CD4-positive, alpha-beta T cell treated with Interferon gamma for 1 hour (primary cell): ENCODE measurements at places on chromosomes 3 and 15.

DNA sequence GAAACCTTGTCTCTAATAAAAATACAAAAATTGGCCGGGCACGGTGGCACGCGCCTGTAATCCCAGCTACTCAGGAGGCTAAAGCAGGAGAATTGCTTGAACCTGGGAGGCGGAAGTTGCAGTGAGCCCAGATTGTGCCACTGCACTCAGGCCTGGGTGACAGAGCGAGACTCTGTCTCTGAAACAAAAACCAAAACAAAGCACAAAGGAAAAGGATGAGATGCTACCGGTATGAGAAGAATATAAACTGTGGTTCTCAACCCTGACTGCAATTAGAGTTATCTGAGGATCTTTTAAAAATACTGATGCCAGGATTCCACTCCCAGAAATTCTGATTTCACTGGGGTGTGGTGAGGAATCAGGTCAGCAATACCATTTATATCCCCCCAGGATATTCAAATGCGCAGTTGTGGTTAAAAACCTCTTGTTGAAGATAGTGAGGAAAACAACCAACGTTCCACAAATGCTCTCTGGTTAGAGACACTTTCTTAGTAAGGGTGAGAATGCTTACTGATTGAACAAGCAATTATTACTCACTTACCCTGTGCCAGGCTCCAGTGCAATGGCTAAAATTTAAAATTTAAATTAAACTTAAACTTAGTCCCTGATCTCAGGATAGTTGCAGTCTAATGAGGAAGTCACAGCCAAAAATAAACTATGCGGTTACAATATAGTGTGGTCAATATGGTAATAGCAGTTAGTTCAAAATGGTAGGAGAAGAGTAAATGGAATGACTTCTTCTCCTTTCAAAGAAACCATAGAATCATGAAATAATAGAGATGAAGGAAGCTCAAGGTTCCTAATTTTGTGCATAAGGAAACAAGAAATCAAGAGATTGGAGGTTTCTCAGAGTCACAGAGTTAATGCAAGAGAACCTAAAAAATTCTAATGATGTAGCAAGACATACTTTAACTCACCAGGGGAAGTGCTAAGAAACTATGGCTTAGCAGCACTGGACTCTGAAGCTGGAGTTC, 109.5 kb downstream of the SSR3 start:
- no peak for DNase-seq

GRCh38 chr3:188157971-188158370, 4.0 kb downstream of the LPP start:
- DNase-seq: no peak

GRCh38 chr3:149860881-149861280, 47.9 kb downstream of the RNF13 start:
- no peak for DNase-seq

DNA sequence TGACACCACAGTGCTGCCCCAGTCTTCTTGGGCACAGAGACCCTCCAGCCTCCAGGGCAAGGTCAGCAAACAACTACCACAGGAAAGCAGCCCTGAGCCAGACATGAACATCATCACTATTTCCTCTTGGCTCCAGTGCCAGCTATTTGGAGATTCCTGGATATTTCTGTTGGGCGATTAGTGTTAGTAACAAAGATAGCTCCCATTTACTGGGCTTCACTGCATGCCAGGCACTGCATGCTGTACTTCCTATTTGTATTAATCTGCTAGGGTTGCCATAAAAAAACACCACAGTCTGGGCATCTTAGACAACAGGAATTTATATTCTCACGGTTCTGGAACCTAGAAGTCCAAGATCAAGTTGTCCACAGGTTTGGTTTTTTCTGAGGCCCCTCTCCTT, 255.1 kb upstream of the STT3B start:
- no peak for DNase-seq

- no peak for DNase-seq
Observed at GRCh38 chr15:88139936-88140335, 116.6 kb downstream of the NTRK3 start.

DNA sequence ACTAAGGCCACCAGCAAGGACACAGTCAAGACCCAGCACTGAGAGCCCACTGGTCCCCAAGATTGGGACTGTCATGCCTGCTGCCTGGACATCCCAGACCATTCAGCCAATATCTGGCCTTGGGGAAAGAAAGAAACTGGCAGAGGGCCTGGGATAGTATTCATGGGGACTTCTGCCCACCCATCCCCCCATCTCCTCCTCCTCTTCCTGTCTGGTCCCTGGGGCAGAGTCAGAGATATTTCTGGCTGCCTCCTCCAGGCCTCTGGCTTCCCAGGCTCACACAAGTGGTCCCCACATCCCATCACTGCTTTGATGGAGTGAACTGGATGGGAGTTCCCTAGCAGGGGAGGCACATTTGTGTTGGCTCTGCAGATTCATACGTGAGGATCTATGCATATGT, 4.2 kb upstream of the RASL12 start:
- no peak for DNase-seq

GRCh38 chr3:20141316-20141715, 44.7 kb downstream of the SGO1 start:
- DNase-seq: no peak

- no peak for DNase-seq
Observed at GRCh38 chr15:73467758-73468157, 24.8 kb downstream of the REC114 start.

DNA sequence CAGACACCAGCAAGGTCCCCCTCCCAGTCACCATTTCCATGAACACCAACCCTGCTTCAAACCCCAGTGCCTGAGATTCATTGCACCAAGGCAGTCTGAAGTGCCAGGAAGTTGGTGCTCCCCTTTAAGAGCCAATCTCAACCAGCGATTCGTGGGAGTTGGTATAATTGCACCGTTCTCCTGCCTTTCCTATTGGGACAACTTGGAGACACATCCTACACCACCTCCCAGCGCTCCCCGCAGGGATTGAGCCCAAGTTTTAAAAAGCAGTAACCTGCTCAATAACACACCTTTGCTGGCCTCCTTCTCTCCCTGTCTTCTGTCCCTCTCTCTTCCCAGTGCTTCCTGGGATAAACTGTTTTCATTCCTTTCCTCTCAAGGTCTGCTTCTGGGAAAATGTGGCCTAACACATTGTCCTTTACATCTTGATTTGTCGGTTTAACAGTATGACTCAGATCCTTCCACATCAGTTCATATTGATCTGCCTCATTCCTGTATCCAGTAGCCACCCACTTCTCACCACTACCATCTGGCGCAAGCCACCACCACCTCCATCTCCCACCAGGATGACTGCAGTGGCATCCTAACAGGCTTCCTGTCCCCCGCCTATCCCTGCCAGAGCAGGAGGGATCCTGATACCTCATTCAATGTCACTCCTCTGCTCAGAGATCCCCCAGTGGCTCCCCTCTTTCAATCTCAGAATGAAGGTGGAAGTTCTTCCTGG, 37.8 kb upstream of the HRH1 start:
- DNase-seq: no peak

DNA sequence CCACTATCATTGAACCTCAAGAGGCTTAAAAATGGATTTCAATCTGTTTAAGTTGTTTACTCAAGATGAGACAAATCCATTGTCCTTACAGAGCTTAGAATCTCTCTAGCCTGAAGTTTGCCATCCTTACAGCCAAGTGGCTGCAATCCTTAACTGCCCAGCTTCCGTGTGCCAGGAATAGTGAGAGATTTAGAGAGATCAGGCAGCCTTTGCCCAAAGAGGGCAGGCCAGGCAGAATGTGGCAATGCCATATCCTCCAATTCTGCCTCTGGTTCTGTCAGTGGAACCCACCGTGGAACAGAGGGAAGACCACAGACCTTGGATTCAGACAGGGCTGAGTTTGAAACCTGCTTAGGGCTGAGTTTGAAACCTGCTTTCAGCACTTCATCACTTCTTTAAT, 374.3 kb downstream of the VPS13C start:
- no peak for DNase-seq

- DNase-seq: no peak
Observed at GRCh38 chr3:126133606-126134005, 46.8 kb downstream of the ALDH1L1 start.

DNA sequence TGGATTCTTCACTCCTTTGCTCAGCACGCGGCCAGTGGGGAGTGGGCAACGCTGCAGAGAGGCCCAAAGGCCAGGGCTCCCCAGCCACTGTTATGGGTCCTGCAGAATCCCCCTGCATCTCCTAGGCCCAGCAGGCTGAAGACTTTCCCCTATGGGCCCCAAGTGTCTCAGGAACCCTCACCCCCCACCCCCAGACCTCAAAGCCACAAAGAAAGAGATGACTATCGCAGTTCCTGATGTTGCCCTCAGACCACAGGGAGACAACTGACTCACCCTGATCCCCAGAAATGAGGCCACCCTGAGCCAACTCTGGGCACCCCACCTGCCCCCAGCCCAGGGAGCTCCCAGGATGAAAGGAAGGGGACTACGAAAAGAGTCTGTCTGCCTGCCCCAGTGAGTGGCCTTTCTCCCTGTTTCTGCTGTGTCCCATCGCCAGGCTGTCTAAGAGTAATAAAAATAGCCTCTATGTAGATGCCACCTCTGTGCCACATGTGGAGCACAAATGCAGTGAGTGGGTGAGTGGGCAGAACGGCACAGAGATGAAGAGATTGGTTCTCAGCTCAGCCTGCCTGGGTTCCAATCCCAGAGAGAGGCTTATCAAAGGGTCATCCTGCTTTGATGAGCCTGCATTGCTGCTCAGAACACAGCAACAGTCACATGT, 283.0 kb downstream of the UACA start:
- peak; percentile 46 for DNase-seq

DNA sequence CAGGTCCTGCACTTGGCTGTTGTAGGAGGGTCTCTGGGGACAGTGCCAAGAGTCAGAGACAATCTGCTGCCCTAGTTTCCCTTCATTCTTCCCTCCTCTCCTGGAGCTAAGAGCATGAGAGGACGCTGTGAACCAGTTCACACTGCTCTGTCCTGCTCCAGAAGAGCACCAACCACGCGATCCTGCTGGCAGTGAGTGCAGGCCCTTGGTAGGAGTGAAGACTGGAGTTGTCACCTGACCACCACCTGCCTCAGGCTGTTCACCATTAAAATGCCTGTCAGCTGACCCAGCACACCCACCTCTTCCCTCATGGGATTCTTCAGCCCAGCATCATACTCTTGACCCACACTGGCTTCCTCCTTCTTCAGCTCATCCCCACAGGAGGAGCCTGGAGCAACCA, 2.9 kb downstream of the TM6SF1 start:
- no peak for DNase-seq

DNA sequence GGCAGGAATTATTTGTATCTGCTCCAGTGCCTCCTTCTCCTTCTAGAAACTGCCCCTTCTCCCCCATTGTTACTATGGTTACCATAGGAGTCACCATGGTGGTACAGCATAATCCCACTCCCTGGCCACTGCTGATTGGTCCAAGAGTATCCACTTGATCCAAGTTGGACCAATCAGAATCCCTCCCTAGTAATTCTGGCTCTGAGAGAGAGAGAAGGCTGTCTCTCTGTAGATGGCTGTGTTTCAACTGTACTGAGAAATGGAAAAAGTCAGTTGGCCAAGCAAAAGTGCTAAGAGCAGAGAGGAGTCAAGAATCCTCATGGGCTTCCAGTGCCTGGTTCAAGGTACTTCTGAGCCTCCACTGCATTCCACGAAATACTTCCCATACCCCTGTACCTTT, 120.6 kb upstream of the SPATA12 start:
- DNase-seq: no peak

DNA sequence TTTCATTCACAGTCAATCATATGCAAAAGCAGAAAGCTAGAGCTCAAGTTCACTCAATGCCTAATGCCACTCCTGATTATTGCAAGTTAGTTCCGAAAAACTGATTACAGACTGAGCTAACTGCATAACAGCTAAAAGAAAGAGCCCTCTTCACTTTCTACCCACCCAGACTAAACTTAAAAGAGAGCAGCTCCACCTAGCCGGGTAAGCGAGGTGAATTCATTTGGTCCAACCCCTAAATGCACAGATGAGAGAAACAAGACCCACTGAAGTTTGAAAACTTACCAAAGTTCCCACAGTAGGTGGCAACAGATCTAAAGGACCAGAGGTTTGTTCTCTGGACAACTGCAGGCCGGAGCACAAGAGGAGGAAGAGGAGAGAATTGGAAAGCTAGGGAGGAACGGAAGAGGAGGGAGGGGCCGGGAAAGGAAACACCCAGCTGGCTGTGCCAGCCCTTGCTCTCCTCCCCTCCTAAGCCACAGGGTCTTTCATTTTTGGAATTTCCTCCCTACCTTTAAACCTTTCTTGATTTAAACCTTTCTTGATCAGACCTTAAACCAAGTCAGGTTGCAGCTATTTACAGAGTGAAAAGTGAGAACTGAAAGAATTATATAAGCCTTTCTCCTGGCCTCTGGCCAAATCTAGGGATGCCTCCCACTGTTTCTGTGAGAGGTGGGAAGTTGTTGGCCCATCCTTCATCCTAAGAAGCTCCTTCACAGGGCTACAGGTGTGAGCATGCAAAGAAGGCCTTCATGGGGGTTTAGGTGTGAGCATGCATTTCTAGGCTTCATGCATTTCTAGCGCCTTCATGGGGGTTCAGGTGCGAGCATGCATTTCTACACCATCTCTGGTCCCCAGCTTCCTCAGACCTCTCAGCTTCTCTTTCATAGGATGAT, 114.7 kb upstream of the LMOD3 start:
- no peak for DNase-seq

DNA sequence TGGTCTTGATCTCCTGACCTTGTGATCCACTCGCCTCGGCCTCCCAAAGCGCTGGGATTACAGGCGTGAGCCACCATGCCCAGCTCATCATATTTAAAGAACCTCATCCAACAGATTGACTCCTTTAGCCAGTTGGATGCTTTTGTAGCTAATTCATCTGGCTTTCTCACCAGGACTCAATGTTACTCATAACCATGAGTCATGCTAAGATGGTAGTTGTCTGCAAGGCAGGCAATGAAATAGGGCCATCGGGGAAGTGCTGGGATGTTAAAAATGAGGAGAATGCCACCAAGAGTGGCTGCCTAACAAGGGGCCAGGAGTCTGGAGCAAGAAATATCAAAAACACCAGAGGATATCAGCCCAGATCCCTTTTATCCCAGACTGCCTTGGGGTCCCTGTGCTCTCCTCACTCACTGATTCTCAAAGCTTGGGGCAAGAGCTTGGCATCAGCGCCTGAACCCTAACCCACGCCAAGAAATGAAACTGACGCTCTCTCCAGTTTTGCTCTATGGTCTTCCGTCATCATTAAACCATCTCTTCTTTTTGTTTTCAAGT, 7.4 kb upstream of the PCOLCE2 start:
- DNase-seq: no peak

DNA sequence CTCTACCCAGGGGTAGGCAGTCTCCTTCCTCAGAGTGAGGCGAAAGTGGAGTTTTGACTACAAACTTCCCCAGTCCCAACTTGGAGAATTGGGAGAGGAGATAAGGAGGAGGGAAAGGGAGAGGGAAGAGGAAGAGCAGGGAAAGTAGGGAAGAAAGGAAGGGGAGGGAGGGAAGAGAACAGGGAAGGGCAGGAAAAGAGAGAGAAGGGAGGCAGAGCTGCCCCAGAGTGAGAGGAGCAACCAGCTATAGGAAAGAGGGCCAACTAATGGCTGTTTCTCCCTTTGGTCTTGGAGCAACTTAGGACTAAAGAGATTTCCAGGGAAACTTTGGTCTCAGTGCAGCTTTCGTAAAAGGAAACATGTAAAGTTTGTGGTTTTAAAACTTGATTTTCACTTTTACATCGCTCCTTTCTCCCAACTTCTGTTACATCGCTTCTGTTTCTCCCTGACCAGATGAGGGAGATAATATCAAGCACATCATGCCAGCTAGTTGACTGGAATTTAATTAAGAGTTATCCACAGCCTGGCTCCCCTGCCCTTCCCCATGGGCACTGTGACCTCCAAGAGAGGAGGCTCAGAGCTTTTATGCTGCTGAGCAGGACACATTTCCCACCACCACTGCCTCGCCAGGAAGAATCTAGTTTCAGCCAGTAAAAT, 1.4 kb downstream of the CA12 start:
- no peak for DNase-seq

- DNase-seq: no peak
Observed at GRCh38 chr3:62376906-62377877, 3.8 kb upstream of the FEZF2 start.

GRCh38 chr15:34893967-34894366, 75.6 kb downstream of the AQR start:
- no peak for DNase-seq
